ENCODE measurements at places on chromosomes 1 and 21.

- DNase-seq: peak; percentile 28
These were observed 78.9 kb downstream of the SLC66A1 start for GRCh38 chr1:19390901-19391595.

DNA sequence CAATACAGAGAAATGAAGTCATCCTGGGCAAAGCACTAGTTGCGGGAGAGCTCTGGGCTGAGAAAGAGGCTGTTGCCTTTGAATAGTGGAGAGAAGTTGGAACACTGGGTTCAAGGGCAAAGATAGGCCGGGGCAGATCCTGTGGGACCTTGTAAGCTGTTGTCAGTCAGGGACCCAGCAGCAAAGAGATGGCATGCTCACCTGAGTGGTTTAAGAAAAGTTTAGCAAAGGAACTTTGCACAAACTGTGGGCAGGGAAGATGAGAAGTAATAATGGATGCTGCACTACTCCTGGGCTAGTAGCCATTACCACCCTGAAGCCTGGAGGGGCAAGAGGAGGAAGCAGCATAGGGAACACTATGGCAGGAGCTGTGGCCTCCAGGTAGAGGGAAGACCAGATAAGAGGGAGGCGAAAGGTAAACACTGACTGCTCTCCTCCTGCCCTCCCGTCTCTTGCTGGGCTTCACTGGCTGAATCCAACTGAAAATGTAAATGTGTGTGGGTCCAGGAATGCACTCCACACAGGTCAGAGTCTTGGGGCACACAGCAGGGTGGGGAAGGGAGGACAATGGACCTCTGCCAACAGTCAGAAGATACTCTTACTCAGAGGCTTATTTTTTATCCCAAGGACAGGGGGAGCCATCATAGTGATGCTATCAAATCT, 129.2 kb downstream of the PLPP3 start:
- no peak for DNase-seq

GRCh38 chr21:44800103-44800502, 1.5 kb downstream of the UBE2G2 start:
- DNase-seq: no peak

- DNase-seq: no peak
These were observed 6.2 kb downstream of the DNALI1 start for GRCh38 chr1:37562984-37563383.

DNA sequence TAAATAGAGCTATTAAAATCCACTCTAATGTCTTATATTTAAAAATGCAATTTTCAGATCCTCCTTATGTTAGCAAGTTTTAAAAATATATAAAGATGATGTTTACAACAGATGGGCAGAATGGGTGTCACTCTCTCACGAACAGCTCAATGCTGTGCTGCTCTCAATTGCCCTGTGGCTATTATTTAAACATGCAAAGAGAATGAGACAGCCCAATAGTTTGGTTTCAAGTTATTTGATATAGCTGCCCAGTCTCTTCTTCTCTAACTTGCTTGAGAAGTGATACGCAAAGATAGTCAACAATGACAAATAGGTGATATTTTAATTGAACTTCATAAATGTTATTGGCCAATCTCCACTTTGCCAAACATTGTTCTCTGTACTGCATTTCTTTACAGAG, 199.3 kb upstream of the GREM2 start:
- DNase-seq: no peak

Data from T1000 (cell line).